ENCODE measurements at places on chromosomes 16 and 17.

- DNase-seq = no peak
These were observed 7.8 kb upstream of the IRF8 start for GRCh38 chr16:85891033-85891775.

DNA sequence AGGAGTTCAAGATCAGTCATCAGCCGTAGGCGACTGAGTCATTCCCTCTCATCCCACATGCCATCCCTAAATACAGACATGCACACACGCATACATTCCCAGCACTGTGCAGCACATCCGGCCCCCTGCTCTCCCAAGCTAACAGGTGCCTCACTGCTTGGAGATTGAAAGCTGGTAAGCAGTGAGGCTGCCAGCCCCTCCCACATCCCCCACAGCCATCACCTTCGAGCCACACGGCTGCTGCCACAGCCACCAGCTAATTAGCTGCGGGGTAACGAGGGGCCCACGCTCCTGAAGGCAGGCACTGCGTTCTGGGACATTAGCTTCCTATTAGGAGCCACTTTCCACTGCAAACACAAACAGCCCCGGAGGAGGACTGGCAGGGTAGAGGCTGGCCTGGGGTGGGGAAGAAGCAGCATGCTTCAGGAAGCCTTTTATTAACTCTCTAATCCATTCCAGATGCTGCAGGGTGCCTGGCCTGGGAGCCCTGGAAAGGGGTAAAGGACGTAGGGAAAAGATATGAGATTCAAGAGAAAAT lies 179.6 kb downstream of the CCT6B start:
- DNase-seq = no peak

- DNase-seq = no peak
These were observed 407.6 kb upstream of the PSMD7 start for GRCh38 chr16:73888840-73889490.

- DNase-seq = no peak
These were observed 9.2 kb downstream of the PAFAH1B1 start for GRCh38 chr17:2602597-2603017.

DNA sequence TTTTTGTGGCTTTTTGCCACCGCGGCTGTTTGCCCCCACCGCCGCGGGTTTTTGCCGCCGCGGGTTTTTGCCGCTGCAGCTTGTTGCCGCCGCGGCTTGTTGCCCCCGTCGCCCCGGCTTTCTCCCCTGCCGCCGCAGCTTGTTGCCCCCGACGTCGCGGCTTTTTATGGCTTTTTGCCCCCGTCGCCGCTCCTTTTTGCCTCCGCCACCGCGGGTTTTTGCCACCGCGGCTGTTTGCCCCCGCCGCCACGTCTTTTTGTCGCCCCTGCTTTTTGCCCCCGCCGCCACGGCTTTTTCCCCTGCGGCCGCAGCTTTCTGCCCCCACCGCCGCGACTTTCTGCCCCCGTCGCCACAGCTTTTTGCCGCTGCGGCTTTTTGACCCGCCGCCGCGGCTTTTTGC lies 149.5 kb downstream of the KCNJ18 start:
- DNase-seq = no peak

- no peak for DNase-seq
These were observed 143.1 kb upstream of the KCNJ18 start for GRCh38 chr17:21549107-21549687.

Data from activated T-helper 9 cell treated with anti-CD3 and anti-CD28 coated beads, Interleukin-2, amount 50 U/mL, for 16 hours (primary cell).